IPS-NIHi11 (cell line): ENCODE measurements at places on chromosomes 7 and 10.

DNA sequence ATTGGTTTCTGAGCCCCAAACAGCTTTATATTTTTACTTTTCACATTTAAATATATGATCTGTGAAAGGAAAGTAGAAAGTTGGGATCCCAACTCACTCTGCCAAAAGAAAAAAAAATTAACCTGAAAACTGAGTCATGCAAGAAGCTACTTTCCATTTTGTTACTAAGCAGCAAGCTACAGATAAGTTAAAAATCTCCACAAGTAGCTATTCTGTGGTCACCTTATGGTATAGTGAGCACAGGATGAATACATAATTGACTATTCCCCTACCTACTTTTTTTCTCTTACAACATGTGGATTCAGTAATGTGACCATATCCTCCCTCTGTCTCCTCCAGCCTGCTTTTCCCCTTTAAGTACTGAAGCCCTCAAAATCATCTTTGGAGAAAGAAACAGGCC is 30.3 kb upstream of the CREB3L2 start:
- no peak for DNase-seq

GRCh38 chr10:124522933-124523871 is 61.6 kb downstream of the LHPP start:
- no peak for DNase-seq

GRCh38 chr10:78807504-78808203 is 261.1 kb upstream of the ZMIZ1 start:
- DNase-seq, result no peak

- no peak for DNase-seq
These were observed 543.7 kb upstream of the COBL start for GRCh38 chr7:51860305-51860704.

DNA sequence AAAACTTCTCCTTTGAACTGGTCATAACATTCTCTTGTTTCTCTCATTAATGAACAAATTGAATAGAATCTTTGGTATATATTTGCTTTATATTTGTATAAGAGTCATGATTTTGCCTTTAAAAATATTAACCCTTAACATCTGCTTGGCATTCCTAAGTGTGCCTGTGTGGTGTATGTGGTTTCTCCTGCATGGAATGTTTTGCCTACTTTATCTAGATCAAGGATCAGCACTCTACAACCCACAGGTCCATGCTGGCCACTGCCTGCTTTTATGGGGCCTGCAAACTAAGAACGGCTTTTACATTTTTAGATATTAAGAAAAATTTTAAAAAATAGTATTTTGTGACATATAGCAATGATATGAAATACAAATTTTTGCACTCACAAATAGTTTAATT is 4.3 kb upstream of the LAMB4 start:
- no peak for DNase-seq
